ENCODE measurements at places on chromosomes 16 and 17.
A peak's percentile ranks its signal among the peaks of the same experiment; 100 is the strongest.

- DNase-seq = no peak
These were observed 599.2 kb downstream of the MAF start for GRCh38 chr16:79001156-79001967.

GRCh38 chr16:71413341-71413740 lies 28.5 kb downstream of the TLE7 start:
- DNase-seq = no peak

- no peak for DNase-seq
These were observed 122.6 kb downstream of the AXIN2 start for GRCh38 chr17:65438708-65439294.

DNA sequence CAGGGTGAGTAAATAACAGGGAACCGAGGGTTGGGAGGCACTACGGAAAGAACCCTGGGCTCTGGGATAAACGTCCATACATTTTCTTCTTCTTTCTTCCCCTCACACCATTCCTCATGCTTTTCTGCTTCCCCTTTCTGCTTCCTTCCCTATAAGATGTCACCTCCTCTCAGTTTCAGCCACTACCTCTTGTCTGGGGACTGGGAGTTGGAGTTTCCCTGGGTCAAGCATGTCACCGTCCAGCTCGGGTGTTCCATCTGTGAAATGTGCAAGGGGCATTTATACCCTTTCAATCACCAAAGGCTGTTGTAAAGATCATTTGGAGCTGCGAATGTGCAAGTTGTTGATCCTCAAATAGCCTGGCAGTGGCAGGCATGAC lies 17.5 kb upstream of the CCL22 start:
- DNase-seq = no peak

DNA sequence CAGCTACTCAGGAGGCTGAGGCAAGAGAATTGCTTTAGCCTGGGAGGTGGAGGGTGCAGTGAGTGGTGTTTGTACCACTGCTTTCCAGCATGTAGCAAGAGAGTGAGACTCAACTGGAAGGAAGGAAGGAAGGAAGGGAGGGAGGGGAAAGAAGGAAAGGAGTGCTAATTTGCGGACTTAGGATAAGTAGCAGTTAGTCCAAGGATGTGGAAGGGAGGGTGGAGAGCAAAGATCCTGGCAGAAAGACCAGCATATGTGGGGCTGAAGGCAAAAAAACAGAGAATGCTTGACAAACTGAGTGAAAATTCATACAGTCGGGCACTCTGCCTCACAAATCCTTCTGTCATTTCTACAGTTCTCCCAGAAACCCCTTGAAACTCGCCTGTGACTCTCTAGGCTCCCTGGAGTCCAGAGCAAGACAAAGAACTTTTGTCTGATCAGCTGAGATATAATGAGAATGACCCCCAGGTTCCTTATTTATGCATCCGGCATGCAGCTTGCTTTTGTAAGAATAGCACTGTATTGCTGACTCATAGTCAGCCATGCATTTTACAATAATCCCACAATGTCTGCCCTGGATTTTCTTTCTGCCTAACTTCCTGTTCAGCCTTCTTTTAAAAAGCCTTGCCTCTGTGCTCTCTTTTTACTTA lies 31.5 kb downstream of the CDK5RAP3 start:
- peak; percentile 81 for DNase-seq

DNA sequence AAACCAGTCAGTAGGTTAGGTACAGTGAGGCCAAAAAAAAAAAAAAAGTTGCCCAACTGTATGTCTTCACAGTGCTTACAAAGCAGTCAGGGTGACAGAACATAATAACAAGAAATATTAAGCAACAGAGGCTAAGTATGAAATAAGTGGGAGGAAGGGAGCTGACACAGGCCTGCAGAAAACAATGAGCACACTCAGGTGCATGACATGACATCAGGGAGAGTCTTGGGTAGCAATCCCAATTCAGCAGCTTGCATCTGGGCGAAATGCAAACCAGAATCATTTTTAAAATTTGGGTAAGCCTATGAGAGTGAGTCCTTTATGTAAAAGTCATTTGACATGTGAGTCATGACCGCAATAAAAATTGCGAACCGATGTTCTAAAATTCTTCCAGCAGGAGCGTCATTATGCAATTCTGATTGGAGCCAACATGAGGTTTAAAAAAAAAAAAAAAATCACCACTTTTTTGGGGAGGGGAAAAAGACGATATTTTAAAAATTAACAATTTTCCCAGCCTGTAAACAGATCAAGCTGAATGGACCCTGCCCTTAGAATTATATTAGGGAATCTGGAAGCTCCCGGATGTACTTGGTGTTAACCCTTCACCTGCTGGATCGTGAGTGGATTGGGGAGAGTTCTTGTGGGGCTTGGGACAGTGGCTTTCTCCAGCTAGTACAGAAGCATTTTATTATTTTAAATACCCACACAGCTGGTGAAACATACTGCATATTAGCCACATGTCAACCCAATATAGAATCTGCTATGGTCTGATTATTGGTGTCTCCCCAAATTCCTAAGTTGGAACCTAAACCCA lies 127.9 kb downstream of the NPIPB5 start:
- DNase-seq = no peak

DNA sequence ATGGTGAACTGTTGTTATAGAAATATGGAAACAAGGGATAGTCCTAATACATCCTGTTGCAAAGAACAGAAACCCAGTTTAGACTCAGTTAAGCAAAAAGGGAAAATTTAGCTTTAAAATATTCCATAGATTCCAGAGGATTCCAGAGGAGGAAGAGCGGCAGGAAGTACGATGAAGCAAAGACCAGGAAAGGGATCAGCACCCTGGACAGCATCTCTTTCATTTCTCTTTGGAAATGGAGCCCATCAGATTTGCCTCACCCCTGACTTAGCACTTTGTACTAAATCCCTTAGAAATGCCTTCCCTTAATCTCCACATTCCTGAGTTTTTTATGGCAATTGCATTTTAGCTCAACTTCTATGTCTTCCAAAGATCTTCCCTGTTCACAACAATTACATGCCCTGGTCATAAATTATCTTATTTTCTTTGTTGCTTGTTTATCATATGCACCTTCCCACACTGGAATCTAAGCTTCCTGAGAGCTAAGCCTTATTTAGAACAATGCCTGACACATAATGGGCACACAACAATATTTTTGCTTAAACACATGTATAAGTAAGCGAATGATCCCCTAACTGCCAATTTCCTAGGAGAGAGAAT lies 150.0 kb upstream of the RBFOX1 start:
- DNase-seq = no peak

DNA sequence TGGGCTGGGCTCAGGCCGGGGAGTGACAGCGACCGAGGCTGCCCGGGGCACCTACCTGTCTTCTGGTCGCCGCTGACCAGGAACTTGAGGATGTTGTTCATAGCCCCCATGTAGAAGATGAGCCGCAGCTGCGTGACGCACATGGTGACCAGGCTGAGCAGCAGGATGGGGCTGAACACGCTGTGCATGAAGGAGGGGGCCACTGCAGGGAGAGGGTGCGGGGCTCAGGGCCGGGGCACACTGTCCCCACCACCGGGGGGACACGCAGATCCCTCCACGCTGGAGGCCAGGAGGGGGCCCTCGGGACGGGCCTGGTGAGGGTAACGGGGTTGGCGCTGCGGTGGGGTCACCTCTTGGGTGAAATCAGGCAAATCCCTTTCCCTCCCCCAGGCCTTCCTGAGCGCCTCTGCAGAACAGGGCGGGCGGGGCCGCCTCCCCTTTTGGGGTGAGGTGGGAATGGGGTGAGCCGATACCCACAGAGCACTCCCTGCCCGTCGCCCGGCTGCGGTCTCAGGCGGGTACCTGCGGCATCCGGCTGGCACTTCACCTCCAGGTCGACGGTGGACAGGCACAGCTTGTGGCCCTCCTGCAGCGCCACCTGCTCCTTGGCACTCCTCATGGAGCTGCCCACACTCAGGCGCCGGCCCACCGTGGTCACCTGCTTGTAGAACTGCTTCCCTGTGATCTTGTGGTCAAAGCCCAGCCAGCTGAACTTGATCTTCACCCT lies 28.3 kb upstream of the PITPNA start:
- no peak for DNase-seq

DNA sequence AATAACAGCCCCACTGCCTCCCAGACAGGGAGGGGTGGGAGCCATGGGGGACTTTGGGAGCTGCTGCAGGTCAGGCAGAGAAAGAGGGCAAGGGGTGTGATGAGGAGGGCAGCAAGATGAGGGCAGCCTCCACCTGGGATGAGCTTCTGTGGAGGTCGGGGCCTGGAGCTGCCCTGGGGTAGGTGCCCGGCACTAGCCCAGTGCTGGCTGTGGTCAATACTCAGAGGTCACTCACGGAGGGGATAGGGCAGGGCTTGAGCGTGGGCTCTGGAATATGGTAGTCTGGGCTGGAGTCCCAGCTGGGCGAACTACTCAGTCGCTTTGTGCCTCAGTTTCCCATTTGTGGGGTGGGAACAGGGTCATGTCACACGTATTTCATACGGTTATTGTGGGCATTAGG lies 169.0 kb downstream of the IRF8 start:
- no peak for DNase-seq

DNA sequence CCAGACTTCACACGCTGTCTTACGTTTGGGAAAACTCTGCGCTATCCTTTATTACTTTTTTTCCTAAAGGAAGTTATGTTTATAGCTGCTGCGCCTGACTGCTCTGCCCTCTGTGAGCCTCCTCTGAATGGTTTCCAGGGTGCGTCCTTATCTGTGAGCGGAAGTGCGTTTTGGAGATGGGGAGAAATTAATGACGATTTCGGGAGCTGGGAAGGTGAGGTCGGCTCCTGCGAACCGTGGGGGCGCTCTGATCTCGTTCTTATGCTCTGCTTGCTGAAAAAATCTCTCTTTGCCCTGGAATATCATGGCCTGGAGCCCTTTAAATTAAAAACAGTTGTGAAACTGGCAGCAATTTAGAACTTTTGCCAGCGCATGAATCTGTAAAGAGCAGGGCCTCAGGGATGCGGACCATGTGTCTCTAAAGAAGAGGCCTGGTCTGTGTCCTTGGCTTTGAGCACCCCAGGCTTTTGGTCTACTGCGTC lies 135.7 kb upstream of the ZFHX3 start:
- no peak for DNase-seq

DNA sequence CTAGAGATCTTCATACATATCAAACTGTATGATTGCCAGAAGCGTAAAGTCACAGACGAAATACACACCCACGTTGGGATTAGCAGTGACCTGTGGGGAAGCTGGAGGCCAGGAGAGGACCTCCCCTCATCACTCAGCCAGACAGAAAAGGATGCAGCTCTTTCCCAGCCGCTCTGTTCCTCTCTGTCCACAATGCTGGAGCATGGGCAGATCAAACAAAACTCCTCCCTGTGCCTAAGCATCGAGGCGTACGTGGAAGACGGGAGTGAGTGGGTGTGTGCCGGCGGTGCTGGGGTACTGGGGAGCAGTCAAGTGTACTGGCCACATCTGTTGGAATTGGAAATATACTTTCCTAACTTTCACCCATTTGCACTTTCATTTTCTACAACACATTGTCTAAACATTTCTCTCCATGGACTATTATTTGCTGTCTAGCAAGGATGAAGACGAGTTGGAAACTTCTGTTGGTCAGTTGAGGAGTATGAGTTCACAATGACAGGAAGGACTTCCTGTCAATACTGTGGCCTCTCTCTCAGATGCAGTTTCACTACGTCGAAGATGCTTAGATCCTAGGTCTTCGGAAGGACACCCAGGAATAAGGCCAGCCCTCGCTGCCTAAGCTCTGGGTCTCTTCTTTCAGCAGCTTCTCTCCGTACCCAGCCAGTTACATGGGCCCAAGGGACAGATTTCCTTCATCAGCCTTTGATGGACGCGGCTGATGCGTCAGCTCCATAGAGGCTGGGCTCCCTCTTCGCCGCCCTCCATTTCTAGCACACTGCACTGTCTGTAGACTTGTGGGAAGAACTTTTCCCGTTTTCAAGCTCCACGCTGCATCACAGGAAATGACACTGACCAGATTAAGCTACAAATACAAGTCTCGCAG lies 30.6 kb upstream of the ENDOV start:
- DNase-seq = no peak

DNA sequence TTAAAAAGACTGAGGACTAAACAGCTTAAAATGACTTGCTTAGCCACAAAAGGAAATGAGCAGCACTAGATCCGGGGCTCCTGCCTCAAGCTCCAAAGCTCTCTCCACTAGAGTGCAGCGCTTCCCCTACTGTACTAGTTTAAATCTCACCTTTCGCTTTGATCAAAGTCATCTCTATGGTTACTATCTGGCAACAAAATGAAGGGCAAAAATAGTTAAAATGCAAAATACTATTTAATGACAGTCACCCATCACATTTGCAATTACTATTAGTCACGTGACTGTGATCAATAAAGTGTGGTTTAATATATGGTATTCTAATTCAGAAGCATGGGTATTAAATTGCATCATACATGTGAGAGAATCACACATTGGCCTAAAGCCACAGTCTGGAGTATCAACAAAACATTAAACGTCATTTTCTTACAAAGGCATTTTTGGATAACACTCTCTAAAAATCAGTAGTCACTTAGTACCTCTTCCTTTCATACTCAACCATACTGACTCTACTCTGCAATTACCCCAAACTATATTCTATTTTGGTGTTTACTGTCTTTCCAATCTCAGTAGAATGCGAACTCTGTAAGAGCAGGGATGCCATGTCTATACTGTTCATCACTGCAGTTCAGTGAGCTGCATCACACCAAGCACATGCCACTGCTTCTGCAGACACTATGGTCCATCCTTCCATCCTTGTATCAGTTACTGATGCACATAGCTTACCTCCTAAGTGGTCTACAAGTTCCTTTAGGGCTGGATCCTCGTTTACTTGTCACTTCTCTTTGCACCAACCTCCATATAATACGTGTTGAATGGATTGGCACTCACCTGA lies 6.2 kb downstream of the PSMD12 start:
- no peak for DNase-seq

- DNase-seq = no peak
These were observed 1.0 kb upstream of the CDH16 start for GRCh38 chr16:66919569-66920298.

DNA sequence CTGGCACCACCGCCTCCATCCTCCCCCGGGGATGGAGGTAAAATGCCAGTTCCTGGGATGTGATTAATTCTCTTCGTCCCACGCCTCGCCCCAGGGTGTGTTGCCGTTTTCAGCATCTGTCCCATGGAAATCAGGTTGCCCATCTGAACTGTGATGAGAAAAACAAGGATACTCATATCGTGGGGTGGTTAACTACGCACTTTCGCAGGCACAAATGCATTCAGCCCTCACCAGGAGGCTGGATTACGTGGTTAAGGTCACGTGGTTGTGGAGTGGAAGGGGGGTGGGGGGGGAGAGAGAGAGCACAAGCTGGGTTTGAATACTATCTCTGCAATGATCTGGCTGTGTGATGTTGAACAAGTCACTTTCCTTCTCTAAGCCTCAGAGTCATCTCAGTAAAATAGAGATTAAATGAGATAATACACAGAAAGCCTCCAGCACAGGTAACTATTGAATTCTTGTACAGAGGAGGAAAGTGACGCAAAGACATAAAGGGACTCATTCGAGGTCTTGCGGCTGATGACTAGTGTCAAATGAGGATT lies 74.7 kb downstream of the BMERB1 start:
- no peak for DNase-seq

DNA sequence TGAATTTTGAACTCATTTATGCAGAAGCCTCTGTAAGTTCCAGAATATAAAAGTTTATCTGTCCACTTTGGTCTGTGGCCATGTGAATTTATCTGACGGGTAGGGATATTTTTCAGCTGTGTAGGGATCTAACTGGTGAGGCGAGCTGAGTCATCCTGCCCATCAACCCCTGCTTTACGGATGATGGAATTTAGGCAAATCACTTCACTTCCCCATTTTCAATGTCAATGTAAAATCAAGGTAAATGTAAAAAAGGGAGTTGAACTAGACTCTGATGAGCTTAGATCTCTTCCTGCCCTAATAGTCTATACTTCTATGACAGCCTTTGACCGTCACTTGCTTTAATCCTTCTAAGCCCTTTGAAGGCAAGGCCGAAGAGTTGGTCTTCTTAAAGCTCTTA lies 2.6 kb downstream of the SLC16A6 start:
- DNase-seq = no peak
